DMS153 (cell line): ENCODE measurements at places on chromosomes 7 and 10.

DNA sequence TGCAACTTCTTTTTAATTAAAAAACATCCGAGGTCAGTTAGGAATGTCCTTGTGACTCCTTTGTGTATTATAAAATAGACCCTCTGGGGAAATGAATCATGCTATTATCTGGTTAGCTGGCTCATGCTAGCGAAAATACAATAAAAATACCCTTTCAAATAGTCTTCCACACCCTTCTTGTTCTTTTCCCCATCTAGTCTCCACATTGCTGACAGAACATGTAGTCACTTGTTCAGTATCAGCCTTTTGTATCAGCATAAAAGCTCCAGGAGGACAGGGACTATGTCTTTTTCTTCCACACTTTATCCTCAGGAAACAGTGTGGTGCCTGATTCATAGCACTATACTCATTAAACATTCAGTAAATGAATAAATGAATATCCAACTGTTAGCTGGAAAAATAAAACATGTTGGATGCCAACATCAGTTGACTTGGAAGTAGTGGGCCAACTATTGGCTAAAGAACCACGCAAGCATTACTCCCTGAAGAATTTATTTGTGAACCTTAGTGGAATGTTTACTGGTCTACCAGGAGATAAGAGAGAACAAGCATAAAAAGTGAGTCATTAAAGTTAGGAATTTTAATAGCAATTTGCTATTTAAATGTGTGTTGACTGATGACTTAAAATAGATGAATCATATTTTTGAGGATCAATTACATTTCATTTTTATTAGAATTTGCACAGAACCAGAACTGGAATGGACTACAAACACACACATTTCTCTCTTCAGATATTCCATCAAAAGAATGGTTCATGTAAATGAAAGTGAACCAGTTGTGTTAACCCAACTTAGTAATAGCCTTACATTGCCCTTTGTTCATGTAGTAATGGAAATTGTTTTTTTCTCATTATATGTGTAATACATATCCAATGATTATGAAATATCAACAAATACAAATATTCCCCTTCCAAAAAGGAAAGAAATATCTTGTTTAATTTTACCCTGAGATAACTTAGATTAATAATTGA is 129.6 kb downstream of the DKK1 start:
- DNase-seq, result no peak

DNA sequence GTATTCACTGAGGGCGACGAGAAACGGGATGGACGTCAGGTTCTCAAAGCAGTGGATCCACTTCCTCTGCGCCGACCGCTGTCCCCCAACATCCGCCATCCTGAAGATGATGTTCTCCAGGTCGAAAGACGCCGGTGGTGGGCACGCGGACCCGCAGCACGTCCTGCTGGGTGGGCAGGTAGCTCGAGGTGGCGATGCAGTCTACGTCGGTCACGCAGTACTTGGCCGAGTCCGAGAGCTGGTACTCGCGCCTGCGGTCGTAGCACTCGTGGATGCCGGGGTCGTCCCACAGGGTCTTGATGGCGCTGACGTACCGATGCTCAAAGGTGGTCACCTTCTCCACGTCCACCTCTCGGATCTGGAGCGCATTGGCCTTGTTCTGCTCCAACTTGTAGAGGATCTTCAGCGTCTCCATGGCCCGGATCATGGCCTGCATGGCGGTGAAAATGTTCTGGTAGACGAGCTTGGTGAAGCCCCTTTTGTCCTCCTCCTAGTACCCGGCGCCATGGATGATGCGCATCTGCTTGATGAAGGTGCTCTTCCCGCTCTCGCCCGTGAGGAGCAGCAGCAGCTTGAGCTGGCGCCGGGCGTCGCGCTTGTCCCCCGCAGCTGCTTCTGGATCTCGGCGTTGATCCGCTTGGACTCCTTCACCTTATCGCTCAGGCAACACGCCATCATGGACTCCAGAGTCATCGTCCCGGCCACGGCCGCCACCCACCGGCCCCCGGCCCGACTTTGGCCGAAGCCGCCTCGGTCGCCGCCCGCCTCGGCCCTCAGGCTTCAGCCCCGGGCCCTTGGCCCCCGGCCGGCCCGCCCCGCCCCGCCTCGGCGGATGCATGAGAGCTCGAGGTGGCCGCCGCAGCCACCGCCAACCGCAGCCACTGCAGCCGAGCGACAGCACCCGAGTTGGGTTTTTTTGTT is 122.9 kb upstream of the KCTD7 start:
- no peak for DNase-seq

DNA sequence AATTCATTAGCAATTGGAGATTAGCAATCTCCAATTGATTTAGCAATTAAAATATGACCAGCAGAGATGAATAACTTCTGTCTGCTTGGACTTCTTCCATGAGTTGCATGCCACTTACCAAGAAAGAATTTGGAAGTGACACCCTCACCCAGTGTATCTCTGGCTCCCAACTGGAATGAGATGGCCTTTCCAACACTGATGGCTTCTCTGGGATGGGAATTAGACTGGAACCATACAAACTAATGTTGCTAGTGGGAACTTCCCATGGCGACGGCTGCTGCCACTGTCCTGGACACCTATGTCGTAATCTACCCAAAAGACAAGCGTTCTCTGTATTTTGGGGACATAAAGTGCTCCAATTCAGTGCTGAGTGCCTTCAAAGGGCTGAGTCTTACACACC is 192.3 kb downstream of the COBL start:
- no peak for DNase-seq

- DNase-seq, result no peak
These were observed 100.7 kb downstream of the ST8SIA6 start for GRCh38 chr10:17353568-17354300.

- no peak for DNase-seq
These were observed 163.4 kb upstream of the NFE2L3 start for GRCh38 chr7:25988640-25989039.

GRCh38 chr10:110358869-110359629 is 54.3 kb upstream of the SMNDC1 start:
- no peak for DNase-seq

- no peak for DNase-seq
These were observed 138.0 kb downstream of the DYNC1I1 start for GRCh38 chr7:95910341-95910740.

GRCh38 chr10:62333135-62333889 is 40.9 kb upstream of the ZNF365 start:
- DNase-seq, result no peak
